ENCODE measurements at places on chromosomes 6 and 20.

GRCh38 chr6:12269110-12269509, 21.1 kb upstream of the EDN1 start:
- H3K27me3 ChIP-seq: peaks cover 19% of the 10 kb centered on the region
- no peaks in the 10 kb centered on the region for H3K4me1 ChIP-seq
- no peak for DNase-seq
- H3K36me3 ChIP-seq: no peaks in the 10 kb centered on the region

- peak overlapping the region; percentile 97 for H3K27ac ChIP-seq
- H3K4me1 ChIP-seq: peaks cover 81% of the 10 kb centered on the region
- H3K4me3 ChIP-seq: peak overlapping the region; percentile 18
- H3K27me3 ChIP-seq: no peaks in the 10 kb centered on the region
- H3K36me3 ChIP-seq: peaks cover 41% of the 10 kb centered on the region
- DNase-seq: no peak
These were observed 181.2 kb downstream of the DTNBP1 start for GRCh38 chr6:15481390-15482291.

GRCh38 chr6:41056768-41057490, 3.9 kb downstream of the APOBEC2 start:
- H3K36me3 ChIP-seq: peaks cover 17% of the 10 kb centered on the region
- H3K27ac ChIP-seq: no peak overlapping the region
- peaks cover 80% of the 10 kb centered on the region for H3K4me1 ChIP-seq
- no peak overlapping the region for H3K4me3 ChIP-seq
- H3K27me3 ChIP-seq: peaks cover 9% of the 10 kb centered on the region
- DNase-seq: no peak

DNA sequence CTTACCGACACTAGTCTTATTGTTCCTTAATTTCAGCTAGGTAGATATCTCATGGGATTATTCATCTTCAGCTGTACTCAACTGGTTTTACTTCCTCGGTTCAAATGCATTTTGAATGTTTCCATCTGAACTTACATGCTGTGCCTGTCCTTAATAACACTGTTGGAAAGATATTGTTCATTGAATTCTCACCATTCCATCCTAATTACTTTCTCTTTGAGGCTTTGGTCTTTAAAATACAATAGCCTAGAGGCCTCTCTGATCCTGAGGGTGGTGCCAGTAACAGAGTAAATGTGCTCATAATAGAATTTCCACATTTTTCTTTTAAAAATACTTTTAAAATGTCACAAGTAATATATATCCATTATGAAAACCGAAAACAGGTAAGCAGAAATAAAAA, 54.0 kb downstream of the IL20RA start:
- no peaks in the 10 kb centered on the region for H3K36me3 ChIP-seq
- peaks cover 4% of the 10 kb centered on the region for H3K27me3 ChIP-seq
- peak overlapping the region; percentile 88 for H3K4me3 ChIP-seq
- H3K4me1 ChIP-seq: peaks cover 47% of the 10 kb centered on the region
- no peak overlapping the region for H3K27ac ChIP-seq

DNA sequence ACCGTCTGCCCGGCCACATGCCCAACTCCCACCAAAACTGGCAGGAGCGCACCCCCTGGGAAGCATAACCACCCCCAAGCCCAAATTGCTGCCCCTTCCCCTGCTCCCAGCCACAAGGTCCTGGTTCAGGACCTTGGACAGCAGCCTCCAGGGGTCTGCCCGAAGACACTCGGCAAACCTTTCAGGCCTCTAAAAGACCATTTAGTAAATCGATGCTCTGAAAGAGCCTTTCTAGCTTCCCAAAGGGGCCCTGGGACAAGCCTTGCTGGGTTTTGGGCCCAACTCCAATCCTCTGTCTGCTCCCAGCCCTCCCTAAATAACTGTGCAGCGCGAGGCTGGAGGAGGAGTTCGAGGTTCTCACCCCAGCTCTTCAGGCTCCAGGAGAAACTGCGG, 30.5 kb downstream of the GRM4 start:
- no peaks in the 10 kb centered on the region for H3K4me1 ChIP-seq
- no peak overlapping the region for H3K4me3 ChIP-seq

DNA sequence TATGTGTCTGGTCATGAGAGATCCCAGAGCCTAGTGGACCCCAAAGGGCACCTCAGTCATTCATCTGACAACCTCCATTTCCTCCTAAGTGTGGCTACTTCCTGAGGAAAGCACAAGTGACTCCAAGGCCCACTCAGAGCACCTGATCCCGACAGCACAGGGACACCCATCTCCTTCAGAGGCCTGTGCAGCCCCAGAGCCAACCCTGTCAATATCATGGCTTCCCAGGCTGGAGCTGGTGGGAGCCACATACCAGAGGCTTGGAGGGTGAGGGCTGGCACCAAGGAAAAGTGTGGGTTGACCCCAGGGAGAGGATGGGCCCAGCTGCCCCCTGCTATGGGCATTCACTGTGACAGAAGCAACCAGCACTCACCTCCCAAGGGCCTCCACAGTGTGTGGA, 117.3 kb downstream of the PSMB1 start:
- peaks cover 82% of the 10 kb centered on the region for H3K4me1 ChIP-seq
- no peaks in the 10 kb centered on the region for H3K27me3 ChIP-seq
- no peak for DNase-seq
- H3K36me3 ChIP-seq: peaks cover 8% of the 10 kb centered on the region
- H3K4me3 ChIP-seq: peak overlapping the region; percentile 20
- H3K27ac ChIP-seq: no peak overlapping the region

DNA sequence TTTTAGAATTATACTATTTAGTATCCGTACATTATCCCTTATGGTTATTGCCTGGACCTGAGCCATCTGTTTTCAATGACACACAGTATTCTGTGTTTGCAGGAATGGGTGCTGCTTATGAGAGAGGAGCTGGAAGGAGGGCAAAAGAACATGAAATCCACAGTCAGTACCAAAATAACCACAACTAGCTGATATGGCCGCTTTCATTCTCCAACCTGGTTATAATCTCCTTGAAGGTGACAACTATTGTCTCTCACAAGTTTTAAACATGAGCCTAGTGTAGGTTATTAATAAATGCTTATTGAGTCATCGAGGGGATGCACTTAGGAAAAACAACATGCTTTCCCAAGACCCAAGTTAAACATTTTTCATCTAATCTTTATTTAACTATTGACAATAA, 356.6 kb downstream of the BMP2 start:
- H3K36me3 ChIP-seq: no peaks in the 10 kb centered on the region
- peaks cover 4% of the 10 kb centered on the region for H3K4me1 ChIP-seq
- H3K4me3 ChIP-seq: no peak overlapping the region
- no peaks in the 10 kb centered on the region for H3K27me3 ChIP-seq
- H3K27ac ChIP-seq: no peak overlapping the region
- no peak for DNase-seq

- no peak overlapping the region for H3K4me3 ChIP-seq
- H3K27ac ChIP-seq: no peak overlapping the region
- H3K4me1 ChIP-seq: no peaks in the 10 kb centered on the region
- no peak for DNase-seq
- H3K27me3 ChIP-seq: peaks cover 9% of the 10 kb centered on the region
These were observed 66.7 kb downstream of the SYNDIG1 start for GRCh38 chr20:24535941-24536730.

- no peak overlapping the region for H3K4me3 ChIP-seq
- DNase-seq: no peak
- no peaks in the 10 kb centered on the region for H3K36me3 ChIP-seq
- peaks cover 34% of the 10 kb centered on the region for H3K4me1 ChIP-seq
These were observed 8.2 kb upstream of the RPS6KA2 start for GRCh38 chr6:166635013-166635970.

- H3K4me1 ChIP-seq: peaks cover 12% of the 10 kb centered on the region
- peak overlapping the region; percentile 88 for H3K4me3 ChIP-seq
- peaks cover 4% of the 10 kb centered on the region for H3K27me3 ChIP-seq
These were observed 467.4 kb upstream of the PLCB4 start for GRCh38 chr20:8601542-8601912.

- H3K27me3 ChIP-seq: peaks cover 12% of the 10 kb centered on the region
- no peaks in the 10 kb centered on the region for H3K36me3 ChIP-seq
- no peak for DNase-seq
- H3K4me1 ChIP-seq: peaks cover 8% of the 10 kb centered on the region
These were observed 61.0 kb downstream of the PXDC1 start for GRCh38 chr6:3690506-3690905.

DNA sequence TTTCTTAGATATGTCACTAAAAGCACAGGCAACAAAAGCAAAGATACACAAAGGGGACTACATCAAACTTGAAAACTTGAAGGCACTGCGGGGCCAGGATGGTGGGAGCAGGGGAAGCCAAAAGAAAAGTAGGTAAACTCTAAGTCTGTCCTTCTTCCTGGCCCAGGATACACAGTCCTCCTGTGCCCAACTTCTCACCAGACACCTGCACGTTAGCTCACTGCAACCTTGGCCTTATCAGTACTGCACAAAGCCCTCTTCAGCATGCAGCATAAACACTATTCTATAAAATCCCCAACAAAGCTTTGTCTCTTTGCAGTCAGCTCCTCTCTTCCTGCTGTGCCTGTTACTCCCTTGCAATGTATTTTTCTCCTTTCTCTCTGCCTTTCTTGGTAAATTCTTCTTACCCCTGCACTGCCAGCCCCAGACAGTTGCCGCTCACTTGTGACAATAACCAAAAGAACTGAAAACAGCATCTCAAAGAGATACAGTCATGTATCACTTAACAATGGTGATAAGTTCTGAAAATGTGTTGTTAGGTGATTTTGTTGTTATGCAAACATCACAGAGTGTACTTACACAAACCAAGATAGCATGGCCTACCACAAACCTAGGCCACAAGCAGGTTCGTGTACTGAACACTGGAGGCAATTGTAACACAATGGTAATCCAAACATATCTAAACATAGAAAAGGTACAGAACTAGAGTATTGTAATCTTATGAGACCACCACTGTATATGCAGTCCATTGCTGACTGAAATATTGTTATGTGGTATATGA, 51.2 kb downstream of the NINL start:
- peaks cover 32% of the 10 kb centered on the region for H3K4me1 ChIP-seq
- DNase-seq: no peak
- H3K36me3 ChIP-seq: peaks cover 69% of the 10 kb centered on the region
- no peaks in the 10 kb centered on the region for H3K27me3 ChIP-seq
- no peak overlapping the region for H3K27ac ChIP-seq

GRCh38 chr6:123091091-123091895, 95.3 kb downstream of the CLVS2 start:
- no peak overlapping the region for H3K4me3 ChIP-seq
- H3K27ac ChIP-seq: no peak overlapping the region
- peaks cover 4% of the 10 kb centered on the region for H3K4me1 ChIP-seq

GRCh38 chr6:145313041-145313855, 422.1 kb downstream of the EPM2A start:
- H3K27me3 ChIP-seq: no peaks in the 10 kb centered on the region
- H3K27ac ChIP-seq: no peak overlapping the region
- no peak for DNase-seq
- no peak overlapping the region for H3K4me3 ChIP-seq

DNA sequence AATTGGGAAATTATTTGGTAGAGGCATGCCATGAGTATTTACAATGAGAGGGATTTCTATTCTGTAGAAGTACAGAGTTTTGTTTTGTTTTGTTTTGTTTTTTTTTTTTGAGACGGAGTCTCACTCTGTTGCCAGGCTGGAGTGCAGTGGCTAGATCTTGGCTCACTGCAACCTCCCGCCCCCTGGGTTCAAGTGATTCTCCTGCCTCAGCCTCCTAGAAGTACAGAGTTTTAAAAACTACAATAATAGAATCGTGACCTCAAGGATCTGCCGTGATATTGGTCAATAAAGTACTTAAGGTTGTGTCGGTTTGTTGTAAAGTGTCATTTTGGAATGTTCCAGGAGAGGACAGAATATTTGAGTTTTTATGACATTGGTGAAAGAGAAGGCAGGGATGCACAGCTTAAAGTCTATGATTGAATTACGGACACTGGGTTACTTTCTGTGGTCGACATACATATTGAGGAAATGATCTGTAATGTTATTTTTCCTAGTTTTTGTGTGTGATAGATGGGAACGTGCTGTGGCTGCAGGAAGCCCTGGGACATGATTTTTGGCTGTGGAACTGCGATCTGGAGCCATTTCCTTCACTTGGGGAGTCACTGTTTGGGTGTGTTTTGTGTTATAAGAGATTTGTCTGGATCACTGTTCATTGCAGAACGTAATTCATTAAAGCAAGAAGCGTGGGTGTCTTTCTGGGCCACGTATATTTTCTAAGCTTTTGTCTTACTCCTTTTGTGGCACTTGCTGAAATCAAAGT, 59.6 kb downstream of the TIAM2 start:
- no peaks in the 10 kb centered on the region for H3K36me3 ChIP-seq
- DNase-seq: no peak
- no peaks in the 10 kb centered on the region for H3K27me3 ChIP-seq
- H3K27ac ChIP-seq: peak overlapping the region; percentile 13
- peaks cover 4% of the 10 kb centered on the region for H3K4me1 ChIP-seq

GRCh38 chr6:8336406-8337057, 98.8 kb downstream of the SLC35B3 start:
- no peak for DNase-seq
- no peaks in the 10 kb centered on the region for H3K27me3 ChIP-seq
- no peak overlapping the region for H3K27ac ChIP-seq
- no peaks in the 10 kb centered on the region for H3K36me3 ChIP-seq

GRCh38 chr20:61263084-61263695, 11.1 kb downstream of the CDH4 start:
- H3K36me3 ChIP-seq: peaks cover 11% of the 10 kb centered on the region
- H3K4me3 ChIP-seq: no peak overlapping the region
- peaks cover 28% of the 10 kb centered on the region for H3K27me3 ChIP-seq
- peak; percentile 63 for DNase-seq

GRCh38 chr6:125192610-125192930, 39.0 kb downstream of the TPD52L1 start:
- peaks cover 22% of the 10 kb centered on the region for H3K4me1 ChIP-seq
- H3K27me3 ChIP-seq: peaks cover 2% of the 10 kb centered on the region
- no peaks in the 10 kb centered on the region for H3K36me3 ChIP-seq
- H3K4me3 ChIP-seq: no peak overlapping the region

DNA sequence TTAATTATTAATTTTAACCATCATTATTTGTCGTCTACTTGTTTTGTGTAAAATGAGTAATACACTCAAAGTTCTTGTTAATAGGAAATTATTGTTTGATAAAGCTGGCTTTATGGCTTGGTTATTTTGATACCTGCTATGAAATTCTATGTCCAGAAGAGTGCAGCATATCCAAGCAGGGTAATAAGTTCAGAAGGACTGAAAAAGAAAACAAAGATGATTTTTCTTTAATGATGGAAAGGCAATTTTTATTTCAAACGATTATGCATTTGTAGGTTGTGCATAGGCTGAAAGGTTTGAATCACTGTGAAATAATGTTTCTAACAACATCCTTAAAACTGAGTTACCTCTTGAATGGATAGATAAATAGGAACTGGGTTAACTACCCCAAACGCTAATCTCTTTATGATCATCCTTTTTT, 1.4 kb upstream of the MAN1A1 start:
- peaks cover 3% of the 10 kb centered on the region for H3K27me3 ChIP-seq
- H3K4me1 ChIP-seq: peaks cover 36% of the 10 kb centered on the region
- no peak for DNase-seq

- H3K36me3 ChIP-seq: peaks cover 8% of the 10 kb centered on the region
- H3K4me1 ChIP-seq: peaks cover 33% of the 10 kb centered on the region
- H3K27me3 ChIP-seq: peaks cover 6% of the 10 kb centered on the region
- peak overlapping the region; percentile 84 for H3K4me3 ChIP-seq
- DNase-seq: no peak
These were observed 979 bp upstream of the SOD2 start for GRCh38 chr6:159693894-159694545.

All from nephron progenitor cell (in vitro differentiated cells).